ENCODE measurements at places on chromosomes 3 and 15. TPM values are rescaled to one million over a fixed set of nuclear protein-coding genes. Genes with fewer than 3 reads are reported as not detected.

PRTG gene
- total RNA-seq: not detected

GRCh38 chr15:39605146-39605545 is 24.3 kb downstream of the THBS1 start:
- DNase-seq: no peak

CLSTN2 gene
- total RNA-seq: not detected

- DNase-seq: no peak
Observed at GRCh38 chr15:38945551-38946298, 381.1 kb upstream of the RASGRP1 start.

GRCh38 chr3:187000711-187001151 is 70.4 kb downstream of the ST6GAL1 start:
- no peak for DNase-seq

MKRN3 gene
- total RNA-seq: 1.1 TPM
